ENCODE measurements at places on chromosomes 6 and 20.

DNA sequence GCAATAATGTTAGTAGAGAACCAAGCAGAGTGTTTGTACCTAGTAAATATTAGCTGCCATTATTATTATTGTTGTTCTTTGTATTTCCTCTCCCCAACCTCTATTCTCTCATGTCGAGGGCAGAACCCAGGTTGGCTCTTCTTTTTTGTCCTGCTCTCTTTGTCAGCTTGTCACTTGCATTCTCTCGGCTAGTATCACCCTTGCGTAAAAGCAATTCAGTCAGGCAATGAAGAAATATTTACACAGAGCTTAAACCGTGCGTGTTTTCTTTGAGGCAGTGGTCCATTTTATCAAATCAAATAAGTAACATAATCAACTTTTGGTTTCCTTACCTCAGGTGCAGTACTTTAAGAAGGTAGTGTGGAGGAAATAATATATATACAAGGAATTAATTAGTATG lies 83.9 kb downstream of the TULP4 start:
- no peak for DNase-seq

- no peak for DNase-seq
These were observed 100.9 kb downstream of the FUT9 start for GRCh38 chr6:96116674-96117073.

DNA sequence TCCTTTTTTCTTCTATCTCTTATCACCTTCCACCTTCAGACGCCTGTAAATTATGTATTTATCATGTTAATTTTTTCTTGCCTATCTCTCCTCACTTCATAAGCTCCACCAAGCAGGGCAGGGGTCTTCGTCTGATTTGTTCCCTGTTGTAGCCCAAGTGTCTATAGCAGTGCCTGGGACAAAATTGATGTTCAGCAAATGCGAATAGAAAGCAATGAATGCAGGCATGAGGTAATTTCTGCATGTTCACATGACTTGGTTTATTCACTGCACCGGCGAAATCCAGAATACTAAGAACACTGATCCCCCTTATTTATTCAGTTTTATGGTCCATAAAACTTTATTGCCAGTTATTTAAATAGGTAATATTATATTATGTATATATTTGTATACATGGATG lies 162.1 kb downstream of the TBC1D7 start:
- DNase-seq: no peak

GRCh38 chr6:3739311-3739897 lies 12.1 kb downstream of the PXDC1 start:
- no peak for DNase-seq

DNA sequence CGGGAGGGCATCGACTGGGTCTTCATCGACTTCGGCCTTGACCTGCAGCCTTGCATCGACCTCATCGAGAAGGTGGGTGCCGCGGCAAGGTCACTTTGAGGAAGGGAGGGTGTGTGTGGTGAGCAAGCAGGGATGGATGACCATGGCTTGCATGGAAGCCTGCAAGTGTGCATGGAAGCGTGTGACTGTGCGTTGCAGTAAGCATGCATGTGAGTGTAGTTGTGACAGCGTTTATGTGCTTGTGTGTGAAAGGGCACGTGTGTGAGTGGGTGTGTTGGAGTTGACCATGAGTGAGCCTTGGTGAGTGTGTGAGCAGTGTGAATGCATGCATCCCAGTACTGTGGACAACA lies 32.5 kb downstream of the MYH7B start:
- no peak for DNase-seq

Measured in hematopoietic multipotent progenitor cell treated with erythropoietin and hydrocortisone succinate and interleukin-3 and kit ligand, for 17 days (in vitro differentiated cells).